ENCODE measurements at places on chromosomes 16 and 17.

DNA sequence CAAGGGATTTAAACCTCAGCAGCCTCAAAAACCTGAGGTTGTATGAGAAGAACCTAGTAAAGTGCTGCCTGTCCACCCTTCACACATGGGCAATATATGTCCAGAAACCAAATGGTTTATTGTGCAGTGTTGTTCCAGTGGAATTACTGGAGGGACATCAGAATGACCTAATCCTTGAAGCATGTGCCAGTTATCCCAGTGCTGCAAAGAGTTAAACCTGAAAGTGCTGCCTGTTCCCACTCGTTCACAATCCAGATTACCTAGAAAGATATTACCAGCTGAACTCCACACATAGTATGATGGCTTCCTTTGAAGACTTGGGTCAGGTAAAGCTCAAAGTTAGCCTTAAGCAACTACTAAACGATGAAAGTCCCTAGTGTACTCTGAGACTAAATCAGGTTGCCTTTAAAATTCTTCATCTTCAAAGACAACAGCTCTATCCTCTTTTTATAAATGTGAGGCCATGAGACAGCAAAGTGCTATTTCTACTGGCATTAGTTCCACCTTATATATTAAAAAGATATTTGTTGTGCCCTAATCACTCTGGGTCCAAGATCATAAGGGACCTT is 133.1 kb downstream of the SNX11 start:
- DNase-seq: no peak

DNA sequence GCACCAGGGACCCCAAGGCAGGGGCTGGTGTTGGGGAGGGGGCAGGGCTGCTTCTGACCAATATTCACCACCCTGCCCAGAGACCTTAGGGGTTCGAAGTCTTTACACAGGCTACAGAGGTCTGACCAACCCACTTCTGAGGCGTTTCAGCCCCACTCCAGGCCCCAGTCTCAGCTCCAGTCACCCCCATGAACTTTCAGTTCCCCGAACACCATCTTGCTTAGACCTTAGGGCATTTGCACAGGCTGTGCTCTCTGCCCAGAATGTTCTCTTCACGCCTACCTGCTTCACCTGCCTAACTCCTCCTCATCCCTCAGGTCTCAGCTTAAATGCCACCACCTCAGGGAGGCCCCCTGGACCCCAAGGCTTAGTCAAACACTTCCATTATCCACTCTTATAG is 25.8 kb upstream of the CPNE2 start:
- no peak for DNase-seq

- DNase-seq: peak; percentile 64
Observed at GRCh38 chr16:31202414-31203375, at the start of gene PYCARD. PYCARD (minus strand) TSS chr16:31202760; CDS start chr16:31202690, 70 bp downstream.

DNA sequence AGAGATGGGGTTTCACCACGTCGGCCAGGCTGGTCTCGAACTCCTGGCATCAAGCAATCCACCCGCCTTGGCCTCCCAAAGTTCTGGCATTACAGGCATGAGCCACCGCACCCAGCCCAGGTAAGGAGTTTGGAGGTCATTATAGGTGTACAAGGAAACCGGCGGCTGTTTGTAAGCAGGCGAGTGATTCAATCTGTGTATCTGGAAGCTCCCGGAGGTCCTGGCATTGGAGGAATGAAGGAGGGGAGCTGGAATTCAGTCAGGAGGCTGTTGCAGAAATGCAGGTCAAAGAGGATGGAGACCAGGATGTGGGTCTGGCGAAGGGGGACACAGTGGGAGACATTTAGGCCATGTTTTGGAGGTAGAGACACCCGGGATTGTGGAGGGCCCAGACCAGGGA is 18.8 kb downstream of the CDC42EP4 start:
- DNase-seq: no peak

DNA sequence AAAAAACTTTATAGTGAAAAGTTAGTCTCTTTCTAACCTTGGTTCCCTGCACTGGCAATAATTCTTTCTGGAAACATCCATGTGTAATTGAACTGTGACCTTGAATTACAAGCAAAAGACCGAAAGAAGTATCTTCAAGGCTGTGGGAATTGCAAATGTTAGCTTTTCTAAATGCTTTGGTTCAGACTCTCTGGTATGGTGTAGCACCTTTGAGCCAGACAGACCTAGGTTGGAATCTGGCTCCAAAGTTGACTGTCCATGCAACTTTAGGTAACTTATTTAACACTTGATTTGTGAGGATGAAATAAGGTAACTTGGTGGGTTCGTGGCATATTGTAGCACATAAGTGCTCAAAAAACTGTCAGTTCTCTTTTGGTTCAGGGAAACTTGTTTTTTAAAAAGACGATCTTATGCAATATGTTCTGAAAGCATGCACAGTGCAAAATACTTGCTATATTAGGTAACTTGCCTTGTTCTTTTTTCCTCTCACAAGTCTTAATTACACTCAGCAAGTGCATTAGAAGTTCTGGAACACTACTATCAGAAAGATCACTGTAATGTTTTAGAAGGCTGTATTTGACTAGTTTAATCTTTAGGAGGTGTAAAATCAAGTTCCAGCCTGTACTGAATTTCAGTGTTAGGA is 46.3 kb downstream of the TANGO6 start:
- no peak for DNase-seq

DNA sequence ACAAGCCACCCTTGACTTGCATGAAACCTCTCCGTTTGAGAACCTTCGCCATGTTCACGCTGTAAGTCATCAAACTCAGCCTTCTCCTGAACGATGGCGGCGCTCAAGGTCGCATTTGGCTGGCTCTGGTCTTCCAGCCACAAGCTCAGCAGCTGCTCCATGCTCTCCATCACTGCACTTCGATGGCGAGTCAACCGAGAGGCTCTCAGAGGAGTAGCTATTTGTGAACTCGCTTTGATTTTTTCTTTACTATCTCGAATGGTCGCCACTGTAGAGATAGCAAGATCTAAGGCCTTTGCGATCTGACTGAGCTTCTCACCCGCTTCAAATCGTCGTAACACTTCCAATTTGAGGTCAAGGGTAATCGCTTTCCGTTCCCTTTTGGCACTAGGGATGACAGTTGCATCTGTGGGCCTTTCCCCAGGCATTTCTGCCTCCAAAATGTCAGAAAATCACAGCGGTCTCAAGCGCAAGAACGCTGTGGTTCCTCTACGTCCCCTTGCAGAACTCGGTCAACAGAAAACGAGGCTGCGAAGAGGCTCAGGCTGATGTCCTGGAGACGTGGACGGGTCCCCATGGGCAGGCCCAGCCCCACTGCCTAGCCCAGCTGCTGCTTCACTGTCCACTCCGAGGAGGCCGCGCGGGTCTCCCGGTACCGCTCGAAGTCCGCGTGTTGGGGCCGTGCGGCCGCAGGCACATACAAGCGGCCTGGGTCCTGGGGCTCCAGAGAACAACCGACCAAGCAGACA is 23.1 kb downstream of the DEF8 start:
- DNase-seq: peak; percentile 48
